ENCODE measurements at places on chromosomes 11 and 22.

GRCh38 chr11:59463190-59463641, 6.5 kb downstream of the OR4D6 start:
- no peak for DNase-seq

GRCh38 chr11:34631737-34632104, 10.8 kb downstream of the EHF start:
- no peak for DNase-seq

- DNase-seq: no peak
Observed at GRCh38 chr11:114076921-114077331, 17.4 kb downstream of the ZBTB16 start.

DNA sequence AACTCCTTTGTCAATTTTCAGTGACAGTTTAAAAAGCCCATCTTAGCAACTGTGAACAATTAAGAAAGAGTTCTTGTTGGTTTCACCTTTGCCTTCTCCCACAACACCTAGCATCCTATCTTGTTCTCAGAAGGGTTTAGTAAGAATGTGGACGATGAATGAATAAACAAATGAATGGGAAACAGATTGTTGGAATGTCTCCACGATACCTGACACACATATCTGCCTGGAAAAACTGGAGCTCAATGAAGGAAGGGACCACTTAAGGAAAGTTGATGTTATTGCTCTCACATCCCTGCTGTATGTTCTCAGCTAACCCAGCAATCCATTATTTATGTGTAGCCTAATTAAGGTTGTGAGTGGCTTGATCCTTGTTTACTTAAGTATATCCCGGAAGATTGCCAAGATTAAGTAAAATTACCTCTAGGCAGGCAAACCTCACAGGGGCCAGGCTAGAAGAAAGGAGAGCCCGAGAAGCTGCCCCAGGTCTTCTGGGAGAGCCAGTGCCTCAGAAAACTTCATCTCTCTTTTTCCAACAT, 286.4 kb downstream of the NXPE2 start:
- DNase-seq: no peak

- no peak for DNase-seq
Observed at GRCh38 chr22:23199159-23199558, 18.9 kb downstream of the BCR start.

GRCh38 chr22:45865561-45866125, 111.3 kb downstream of the WNT7B start:
- DNase-seq: no peak

DNA sequence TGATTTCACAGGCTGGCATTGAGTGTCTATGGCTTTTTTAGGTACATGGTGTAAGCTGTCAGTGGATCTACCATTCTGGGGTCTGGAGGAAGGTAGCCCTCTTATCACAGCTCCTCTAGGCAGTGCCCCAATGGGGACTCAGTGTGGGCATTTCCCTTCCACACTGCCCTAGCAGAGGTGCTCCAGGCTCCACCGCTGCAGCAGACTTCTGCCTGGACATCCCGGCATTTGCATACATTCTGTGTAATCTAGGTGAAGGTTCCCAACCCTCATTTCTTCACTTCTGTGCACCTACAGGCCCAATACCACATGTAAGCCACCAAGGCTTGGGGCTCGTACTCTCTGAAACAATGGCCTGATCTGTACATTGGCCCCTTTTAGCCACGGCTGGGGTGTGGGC, 78.3 kb downstream of the RNF169 start:
- no peak for DNase-seq

GRCh38 chr11:118047749-118048148, 29.1 kb upstream of the TMPRSS4 start:
- no peak for DNase-seq

- DNase-seq: no peak
Observed at GRCh38 chr11:13963169-13963948, 836 bp downstream of the SPON1 start.

DNA sequence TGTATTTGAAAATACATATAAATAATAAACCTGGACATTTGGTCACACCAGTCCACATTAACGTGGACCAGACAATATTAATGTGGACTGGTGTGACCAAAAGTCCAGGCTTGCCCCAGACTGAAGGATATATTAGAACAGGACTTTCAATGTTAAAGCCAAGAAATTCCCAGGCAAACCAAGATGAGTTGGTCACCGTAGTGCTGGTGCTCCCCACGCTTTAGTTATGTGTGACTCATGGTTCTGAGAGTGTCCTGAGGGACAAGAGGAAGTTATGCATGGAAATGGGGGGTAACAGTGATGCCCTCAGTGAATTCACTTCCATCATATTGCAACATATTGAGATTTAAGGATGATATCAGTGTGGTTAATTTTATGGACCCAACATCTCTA, 31.4 kb downstream of the POU2AF1 start:
- DNase-seq: no peak

DNA sequence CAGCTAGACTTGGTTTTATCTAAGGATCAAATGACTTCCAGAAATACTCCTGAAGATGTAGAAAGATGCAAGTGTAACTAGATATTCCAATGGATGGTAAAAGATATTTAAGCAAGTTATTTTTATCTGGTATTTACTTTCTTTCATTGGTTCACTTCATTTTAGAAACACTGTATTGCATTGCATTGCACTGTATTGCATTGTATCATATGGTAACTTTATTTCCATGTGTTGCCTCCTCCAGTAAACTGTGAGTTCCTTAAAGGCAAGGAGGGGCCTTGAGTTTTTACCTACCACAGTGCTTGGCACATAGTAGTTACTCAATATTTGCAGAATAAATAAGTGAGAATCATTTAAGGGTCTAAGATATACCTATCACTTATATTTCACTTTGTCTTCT, 31.8 kb upstream of the FLI1 start:
- DNase-seq: no peak

GRCh38 chr11:128351168-128351567, 236.2 kb downstream of the ETS1 start:
- DNase-seq: no peak

DNA sequence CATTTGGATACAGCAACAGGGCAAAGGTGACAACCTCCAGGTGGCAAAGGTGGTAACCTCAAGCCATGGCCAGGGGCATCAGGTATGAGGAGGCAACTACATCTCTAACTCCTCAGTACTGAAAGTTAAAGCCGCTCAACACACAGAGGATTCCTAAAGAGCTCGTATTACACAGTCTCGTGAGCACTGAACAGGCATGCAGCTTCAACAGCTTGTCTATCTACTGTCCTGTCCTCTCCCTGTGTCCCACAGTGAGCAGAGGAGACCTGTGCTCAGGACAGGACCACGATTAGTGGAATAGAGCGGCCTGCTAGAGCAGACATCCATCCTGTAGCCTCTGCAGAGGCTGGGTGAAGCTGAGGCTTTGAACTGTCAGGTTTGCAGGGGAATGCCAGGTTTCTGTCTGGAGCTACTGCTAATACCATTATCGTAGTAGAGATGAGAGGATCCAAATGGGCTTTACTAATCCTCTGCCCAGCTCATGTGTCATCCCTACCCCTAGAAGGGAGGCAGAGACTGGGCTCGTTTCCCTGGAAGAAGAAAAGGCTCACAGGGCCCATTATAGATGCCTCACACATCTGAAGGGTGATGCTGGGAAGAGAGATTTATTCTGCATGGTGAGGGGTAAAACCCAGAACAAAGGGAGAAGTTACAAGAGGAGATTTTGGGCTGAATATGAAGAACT, 415.2 kb downstream of the LARGE1 start:
- no peak for DNase-seq

DNA sequence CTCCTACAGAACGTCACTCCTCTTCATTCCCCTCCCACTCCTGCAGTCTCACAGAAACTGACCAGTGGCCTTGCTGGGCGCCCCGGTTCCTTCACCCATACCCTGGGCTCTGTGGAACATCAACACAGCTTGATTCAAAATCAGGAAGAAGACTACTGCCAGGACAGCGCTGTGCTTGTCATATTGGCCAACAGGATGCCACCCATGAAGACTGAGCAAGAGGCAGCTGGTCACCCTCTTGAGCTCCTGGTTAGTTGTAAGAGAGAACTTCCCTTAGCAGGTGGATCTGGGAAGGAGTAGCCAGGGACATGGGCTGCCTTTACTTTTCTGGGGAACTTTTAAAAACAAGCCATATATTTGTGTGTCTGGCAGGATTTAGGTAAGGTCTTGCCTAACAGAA, 110.4 kb upstream of the TIMP3 start:
- DNase-seq: no peak

GRCh38 chr11:88695689-88696414, 358.3 kb upstream of the CTSC start:
- no peak for DNase-seq

GRCh38 chr11:80586464-80586863, 1145.6 kb upstream of the TENM4 start:
- DNase-seq: no peak

GRCh38 chr11:35478471-35479091, 46.8 kb downstream of the PAMR1 start:
- no peak for DNase-seq

GRCh38 chr11:14140991-14141390, 178.5 kb downstream of the SPON1 start:
- DNase-seq: no peak

- no peak for DNase-seq
Observed at GRCh38 chr11:134040386-134041302, 28.2 kb upstream of the JAM3 start.

DNA sequence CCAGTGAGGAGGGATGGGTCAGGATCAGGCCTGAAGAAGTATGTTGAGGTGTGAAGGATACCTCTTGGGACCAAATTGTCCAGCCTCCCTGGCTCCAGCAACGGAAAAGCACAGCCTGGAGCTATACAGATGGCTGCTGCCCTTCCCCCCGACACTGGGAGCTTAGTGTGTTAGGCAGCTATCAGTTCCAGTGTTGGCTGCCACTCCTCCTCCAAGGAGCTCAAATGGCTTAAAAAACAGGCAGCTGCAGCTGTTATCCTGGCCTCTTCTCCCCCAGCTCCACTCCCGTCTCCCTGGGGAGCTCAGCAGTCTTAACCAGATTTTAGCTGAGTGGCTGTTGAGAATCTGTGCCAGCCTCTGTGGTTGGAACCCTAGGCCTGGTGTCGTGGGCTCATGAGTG, 225.0 kb downstream of the JRKL start:
- no peak for DNase-seq

DNA sequence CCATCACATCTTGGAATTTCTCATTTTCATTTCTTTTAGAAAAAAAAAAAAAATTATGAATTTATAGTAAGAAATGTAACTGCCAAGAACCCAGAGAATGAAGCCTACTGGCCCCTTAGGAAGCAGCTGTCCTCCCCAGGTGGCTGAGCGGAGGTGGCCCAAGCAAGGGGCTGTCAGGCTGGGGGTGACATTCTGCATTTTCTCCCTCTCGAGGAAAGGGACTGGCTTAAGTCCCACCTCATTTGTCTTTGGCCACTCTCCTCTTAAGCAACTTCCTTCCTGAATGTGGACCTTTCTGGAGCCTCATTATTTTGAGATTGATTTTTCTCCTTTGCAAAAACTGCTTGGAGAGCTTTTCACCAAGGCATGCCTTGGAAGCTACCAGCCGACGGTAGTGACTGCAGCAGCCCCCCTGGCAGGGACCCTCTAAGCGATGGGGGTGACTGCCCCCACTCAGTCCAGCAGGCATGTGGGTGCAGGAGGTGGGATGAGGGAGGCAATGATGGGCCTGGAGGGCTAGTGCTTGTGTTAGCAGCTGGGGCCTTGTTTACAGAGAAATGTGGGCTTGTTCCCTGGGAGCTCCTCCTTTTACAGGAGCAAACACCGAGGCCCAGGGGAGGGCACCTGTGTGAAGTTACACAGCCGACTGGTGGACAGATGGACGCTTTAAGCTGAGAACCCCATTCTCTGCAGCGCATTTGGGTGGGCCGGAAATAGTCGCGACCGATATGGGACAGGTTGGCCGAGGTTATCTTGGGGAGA, 111.7 kb downstream of the MORC2 start:
- no peak for DNase-seq

GRCh38 chr11:123628936-123629683, 25.3 kb downstream of the SCN3B start:
- no peak for DNase-seq

- DNase-seq: no peak
Observed at GRCh38 chr11:62458212-62459002, 39.6 kb downstream of the SCGB1A1 start.

GRCh38 chr11:120170741-120171261, 32.9 kb upstream of the TRIM29 start:
- DNase-seq: no peak

- no peak for DNase-seq
Observed at GRCh38 chr11:116461789-116462188, 311.0 kb downstream of the BUD13 start.

DNA sequence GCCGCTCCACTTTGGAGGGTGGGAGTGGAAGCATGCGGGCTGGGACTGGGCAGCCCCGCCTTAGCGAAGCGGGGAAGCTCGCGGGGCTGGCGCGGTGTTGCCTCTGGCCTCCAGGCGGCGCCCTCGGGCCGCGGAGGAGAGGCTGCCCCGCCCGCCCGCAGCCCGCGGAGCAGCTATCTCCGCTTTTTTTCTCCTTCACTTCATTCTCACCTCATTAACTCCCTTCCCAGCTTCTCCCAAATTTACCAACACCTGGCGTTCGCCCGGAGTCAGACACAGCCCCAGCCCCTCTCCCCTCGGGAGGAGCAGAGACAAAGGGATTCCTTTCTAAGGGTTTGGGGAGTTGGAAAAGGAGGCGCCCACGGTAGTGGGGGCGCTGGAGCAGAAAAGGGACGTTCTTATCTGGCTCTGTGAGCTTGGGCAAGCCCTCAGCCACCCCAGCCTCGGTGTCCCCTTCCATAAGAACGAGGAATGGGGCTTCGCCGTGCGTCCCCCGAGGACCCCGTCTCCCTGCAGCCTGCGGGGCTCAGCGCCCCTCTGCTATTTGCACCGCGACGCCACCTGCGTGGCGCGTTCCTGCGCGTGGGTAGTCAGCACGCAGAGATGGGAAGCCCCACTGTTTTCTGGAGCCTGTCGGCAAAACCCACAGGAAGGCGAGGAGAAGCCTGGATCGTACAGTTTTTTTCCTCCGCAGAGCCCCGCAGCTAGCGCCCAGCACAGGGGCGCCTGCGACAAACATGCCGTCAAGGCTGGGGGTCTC, 1.5 kb upstream of the WNT11 start:
- peak; percentile 36 for DNase-seq

GRCh38 chr11:106076171-106076918, 802 bp downstream of the KBTBD3 start:
- peak; percentile 28 for DNase-seq

DNA sequence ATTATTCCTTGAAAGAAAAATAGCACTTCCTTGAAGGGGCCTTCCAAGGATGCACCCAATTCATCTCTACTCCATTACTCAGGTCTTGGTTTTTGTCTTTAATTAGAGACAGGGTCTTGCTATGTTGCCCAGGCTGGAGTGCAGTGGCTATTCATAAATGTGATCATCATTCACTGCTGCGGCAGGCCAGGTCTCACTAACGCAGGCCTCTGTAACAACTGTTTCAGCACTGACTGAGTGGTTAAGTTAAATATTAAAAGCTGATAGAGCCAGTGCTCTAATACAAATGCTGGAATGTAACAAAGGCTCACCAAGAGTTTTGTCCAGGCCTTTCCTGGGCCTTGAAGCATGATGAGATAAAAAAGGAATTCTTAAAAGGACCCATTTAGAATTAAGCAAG, 61.4 kb upstream of the GNAZ start:
- no peak for DNase-seq
